NCI-H1048 (cell line): ENCODE measurements at places on chromosomes 1 and 21.

GRCh38 chr1:75514270-75514669, 96.6 kb downstream of the SLC44A5 start:
- no peak for DNase-seq

- no peak for DNase-seq
These were observed 67.3 kb upstream of the LAPTM5 start for GRCh38 chr1:30824736-30825429.

DNA sequence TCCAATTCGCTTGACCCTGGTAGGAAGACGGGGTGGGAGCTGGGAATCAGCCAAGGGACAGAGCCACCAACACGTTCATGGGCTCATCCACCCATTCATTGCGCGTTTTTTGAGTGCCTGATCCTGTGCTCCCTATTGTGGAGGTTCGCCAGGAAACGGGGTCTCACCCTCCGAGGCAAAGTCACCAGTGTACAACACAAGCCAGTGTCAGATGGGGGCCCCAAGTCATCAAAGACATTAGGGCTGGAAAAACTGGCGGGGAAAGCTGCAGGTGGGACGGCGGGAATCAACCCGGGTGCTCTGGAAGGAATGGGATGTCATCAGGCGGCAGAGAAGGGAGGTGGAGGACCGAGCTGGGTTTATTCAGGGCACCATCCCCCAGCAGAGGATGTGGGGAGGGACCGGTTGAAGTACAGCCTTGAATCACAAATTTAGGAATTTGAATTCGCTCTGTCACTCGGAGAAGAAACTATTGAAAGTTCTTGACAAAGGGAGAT, 667 bp upstream of the NID1 start:
- DNase-seq = no peak

DNA sequence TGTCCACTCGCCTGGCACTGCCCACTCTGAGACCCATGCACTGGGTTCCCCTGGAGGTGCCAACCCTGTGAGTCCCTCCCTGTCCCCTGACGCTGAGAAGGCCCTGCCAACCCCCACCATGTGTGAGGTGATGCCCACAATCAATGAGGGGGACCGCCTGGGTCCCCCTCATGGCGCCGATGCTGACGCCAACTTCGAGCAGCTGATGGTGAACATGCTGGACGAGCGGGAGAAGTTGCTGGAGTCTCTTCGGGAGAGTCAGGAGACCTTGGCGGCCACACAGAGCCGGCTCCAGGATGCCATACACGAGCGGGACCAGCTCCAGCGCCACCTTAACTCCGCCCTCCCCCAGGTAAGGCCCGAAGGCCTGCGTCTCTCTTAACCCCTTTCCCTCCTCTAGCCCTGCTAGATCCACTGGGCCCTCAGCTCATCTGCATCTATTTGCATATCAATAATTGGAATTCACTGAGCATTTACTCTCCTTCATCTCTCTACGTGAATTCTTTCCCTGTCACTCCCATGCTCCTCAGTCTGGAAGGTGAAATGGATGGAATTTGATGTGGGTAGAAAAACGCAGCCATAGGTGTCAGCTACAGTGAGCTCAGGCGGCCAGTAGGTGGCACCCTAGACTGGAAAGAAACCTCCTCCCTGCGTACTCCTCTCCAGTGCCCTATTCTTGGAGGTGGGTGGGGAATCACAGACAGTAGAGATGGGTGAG, 12.8 kb downstream of the PPFIA4 start:
- DNase-seq = peak; percentile 42

GRCh38 chr1:234114648-234115307, 210.3 kb downstream of the SLC35F3 start:
- DNase-seq = peak; percentile 50

DNA sequence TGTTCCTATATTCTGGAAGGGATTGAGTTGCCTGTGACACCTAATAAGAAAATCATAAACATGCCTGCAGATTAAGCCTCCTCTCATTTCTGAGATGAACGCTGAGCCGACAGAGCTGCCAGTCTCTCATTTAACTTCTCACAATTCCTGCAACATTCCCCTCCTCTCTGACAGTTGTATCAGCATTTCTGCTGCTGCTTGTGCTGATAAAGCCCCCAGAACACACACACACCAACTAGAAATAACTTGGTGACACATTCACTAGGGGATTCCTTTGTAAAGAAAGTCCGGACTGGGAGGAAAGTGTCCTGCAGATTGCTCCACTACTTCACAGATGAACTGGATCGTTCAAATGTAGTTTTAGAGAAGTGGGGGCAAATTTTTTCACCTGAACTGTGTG, 437.3 kb downstream of the PLA2G4A start:
- DNase-seq = no peak

GRCh38 chr1:214416417-214416816, 135.0 kb downstream of the PTPN14 start:
- no peak for DNase-seq

- peak; percentile 27 for DNase-seq
These were observed 32.4 kb downstream of the PRMT2 start for GRCh38 chr21:46667741-46668380.

DNA sequence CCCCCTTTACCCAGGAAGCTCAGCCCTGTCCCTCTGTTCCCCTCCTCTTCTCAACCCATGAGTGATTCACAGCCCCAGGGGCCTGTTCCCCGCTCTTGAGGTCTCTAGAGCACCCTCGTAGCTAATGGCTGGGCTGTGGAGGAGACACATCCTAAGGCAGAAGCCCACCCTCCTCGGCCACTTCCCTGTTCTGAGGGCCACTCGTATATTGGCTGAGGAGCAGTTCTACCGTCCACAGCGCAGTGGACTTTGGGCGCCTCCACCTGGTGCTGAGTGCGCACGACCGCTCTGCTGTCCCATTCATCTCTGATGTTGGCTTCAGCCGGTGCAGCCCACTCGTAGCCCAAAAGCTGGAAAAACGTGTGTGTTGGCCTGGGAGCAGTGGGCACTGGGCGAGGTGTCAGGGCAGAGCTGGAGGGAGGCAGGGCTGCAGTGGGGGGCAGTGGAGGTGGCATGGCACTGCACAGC, 24.5 kb upstream of the PKP1 start:
- no peak for DNase-seq

DNA sequence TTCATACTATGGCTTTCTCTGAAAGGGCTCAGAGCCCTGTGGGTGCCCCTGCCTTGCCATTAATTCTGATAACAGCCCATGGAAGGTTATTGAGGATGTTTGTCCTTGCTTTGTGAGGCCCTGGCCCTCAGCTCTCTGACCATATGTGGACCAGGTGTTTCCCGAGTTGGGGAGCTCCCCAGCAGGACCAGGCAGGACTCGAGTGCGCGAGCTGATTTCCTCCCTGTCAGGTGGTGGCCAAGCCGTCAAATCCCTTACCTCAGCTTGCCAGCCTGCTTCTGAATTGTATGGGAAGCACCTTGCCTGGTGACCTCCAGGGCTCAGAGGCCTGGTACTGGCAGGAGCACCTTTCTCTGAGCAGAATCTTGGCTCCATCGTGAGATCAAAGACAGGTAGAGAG, 17.9 kb upstream of the SDE2 start:
- no peak for DNase-seq

GRCh38 chr1:224435318-224435763, 744 bp upstream of the WDR26 start:
- DNase-seq = no peak

- DNase-seq = no peak
These were observed 8.5 kb upstream of the MYCL start for GRCh38 chr1:39910263-39910662.

- DNase-seq = no peak
These were observed 40.0 kb downstream of the FCRL5 start for GRCh38 chr1:157512036-157512969.

DNA sequence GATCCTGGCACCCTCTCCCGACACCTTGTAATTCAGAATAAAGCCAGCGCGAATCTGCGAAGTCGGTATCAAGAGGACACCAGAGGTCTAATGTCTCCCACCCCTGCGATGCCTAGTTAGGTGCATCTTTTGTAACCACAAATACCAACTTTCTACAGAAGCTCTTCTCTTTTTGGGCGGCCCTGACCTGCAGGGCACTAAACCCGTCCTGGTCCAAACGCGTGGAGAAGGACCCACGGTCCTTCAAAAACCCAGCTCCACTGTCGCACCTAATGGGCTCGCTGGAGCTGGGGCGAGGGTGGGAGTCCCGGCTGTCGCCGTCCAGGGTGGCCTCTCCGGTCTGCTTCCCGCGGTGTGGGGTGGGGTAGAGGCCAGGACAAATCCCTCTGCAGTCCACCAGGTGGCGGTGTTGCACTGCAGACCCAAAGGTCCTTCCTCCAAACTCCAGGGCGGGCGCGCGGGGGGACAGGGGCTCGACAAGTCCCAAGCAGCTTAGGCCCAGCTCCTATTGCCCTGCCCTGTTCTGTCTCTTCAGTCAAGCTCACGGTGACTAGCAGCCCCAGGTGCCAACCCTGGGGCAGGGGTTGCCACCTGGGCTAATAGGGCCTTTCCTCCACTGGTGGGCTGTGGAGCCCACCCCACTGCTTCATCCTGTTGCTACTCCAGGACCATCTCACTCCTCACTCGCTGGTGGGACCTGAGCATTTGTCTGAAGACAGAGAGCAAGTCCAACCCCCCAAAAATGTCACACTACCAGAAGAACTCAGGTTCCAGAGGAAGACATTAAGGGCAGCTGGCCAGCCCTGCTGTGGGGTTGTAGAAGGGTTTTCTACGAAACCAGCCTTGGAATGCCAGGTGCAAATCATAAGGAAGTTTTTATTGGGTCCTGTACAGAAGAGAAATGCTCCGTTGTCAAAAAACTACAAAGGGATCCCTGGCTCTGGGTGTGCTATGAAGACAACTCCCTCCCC, 2.8 kb downstream of the HES3 start:
- DNase-seq = no peak

GRCh38 chr1:10635085-10635896, 160.5 kb downstream of the PEX14 start:
- no peak for DNase-seq

GRCh38 chr1:25238046-25238445, 5.7 kb upstream of the SYF2 start:
- DNase-seq = no peak

- DNase-seq = peak; percentile 48
These were observed 228.6 kb downstream of the PAPPA2 start for GRCh38 chr1:176691251-176692228.

DNA sequence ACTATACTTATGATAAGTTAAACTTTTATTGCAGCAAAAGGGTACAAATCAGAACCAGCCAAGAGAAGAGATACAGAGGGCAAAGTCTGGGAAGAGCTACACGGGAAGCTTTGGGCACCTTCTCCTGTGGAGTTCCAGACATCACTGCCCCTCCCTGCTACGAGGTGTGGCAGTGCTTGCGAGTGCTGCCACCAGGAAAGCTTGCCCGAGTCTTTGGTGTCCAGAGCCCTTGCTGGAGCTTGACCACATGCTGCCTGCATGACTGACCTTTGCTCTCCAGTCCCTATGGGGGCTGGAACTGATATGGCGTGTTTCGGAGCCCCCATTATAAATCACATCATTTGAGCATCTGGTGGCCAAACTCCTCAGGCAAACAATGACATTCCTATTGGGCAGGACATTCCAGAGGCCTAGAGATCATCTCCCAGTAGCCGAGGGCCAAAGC, 23.4 kb downstream of the PLEKHO1 start:
- no peak for DNase-seq

DNA sequence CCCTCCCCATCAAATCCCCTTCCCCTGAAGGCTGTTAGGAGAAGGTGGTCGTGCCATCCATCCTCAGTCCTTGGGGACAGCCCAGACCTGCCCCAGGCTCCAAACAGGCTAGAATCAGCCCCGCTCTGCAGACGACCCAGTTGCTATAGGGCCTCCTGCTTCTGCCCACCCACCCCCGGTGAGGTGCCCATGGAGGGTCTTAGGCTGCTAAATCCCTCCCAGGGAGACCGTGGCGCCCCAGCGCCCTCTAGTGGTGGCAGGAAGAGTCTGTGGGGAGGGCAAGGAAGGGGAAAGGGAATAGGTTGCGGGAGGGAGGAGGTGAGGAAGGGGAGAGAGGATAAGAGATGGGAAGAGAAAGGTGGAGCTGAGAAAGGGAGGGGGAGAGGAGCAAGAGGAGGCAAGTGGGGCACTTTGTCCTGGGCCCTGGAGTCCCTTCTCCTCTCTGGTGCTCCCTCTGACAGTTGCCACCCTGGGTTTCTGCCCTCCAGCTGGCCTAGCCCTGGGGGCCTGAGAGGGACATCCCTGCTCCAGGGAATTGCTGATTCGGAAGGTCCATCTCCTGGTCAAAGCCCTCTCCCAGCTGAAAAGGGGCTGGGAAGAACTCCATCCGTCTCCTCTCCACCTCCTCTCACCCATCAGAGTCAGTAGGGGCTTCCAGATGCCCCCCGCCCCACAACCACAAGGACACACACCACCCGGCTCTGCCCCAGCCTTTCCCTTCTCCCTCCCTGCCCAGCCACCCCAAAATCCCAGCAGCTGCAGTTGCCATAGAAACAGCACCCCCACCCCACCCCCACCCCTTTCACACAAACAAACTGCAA, 55.4 kb downstream of the CAMK2N1 start:
- DNase-seq = no peak
